ENCODE measurements at places on chromosomes 1 and 21.

DNA sequence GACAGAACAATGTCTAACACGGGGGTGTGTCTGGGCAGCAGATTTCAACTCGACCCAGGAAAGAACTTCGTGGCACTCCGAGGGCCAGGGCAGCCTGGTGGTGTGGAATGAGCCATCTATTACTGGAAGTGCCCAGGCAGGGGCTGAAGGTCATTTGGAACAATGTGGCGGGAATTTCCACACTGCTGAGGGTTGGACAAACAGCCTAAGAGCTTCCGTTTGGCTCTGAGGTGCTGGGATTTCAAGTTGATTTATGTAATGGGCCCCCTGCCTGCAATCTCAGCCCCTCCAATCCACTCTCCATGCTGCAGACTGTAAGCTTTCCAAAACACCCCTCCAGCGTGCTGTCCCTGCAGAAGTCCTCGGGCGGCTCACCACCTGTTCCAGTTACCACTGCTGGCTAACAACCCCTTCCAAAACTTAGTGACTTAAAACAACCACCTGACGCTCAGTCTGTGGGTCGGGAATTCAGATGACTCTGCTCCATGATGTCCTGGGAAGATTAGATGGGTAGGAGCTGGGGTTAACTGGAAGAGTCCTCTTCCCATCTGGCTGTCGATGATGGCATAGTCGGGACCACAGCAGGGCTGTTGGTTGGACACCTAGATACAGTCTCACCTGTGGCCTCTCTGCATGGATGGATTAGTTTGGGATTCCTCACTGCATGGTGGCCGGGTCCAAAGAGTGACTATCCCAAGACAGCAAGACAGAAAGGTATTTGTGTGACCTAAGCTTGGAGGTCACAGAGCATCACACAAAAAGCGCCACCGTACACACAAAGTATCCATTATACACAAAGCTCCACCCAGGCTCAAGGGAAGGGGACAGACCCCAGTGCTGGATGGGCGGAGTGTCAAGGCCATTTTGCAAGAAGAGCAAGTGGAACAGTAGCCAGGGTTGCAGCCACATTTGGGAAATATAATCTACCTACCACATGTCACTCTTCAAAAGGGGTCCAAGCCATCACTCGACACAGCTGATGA, 89.7 kb upstream of the IFFO2 start:
- no peak for DNase-seq

DNA sequence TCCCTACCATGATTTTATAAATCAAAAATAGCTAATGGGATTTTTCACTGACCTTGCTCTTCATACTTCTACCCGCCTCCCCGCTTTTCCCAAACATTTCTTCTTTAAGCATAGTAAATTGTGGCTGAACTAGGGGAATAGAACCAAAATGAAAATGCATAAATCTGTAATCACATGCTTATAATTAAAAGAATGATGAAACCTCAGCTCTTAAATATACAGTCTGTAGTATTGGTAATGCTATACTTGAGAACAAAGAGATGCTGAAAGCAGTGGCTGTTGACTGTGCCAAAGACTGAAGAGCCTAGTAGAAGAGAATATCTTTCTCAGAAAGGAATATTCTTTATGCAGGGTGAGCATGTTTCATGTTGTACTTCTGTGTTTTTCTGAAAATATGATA, 249.1 kb downstream of the GREM2 start:
- DNase-seq, result no peak

DNA sequence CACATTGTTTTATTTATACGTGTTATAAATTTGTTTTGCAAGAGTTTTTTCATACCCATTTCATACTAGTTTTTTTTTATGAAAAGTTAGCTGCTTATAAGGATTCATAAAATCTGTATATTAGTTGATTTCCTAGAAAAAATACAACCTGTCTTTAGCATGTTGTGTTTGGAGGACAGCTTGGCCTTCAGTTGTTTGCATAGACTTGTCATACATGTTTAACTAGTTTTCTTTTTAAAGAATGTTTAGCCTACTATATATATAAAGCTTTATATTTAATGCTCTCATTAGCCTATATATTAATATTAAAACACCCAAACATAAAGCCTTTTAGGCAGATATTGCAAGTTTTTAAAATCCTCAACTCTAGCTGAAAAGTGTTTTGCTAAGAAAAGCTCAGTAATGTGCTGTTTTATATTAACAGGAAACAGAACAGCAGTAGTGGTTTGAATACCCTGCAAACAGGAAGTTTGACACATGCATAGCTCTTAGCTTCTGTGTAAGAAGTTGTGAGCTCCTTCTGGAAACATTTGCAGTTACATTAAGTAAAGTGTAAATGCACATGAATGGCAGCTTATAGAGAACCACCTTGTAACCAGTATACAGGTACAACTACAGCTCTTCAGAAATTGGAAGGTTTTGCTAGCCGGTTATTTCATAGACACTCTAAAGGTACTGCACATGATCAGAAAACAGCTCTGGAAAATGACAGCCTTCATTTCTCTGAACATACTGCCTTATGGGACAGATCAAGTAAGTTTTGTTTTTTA, at the start of gene PRKACB:
Gene PRKACB (plus strand): TSS at position 476 of the 770 bp plus-strand sequence. CDS start 91 bp downstream, at position 567.
- no peak for DNase-seq

DNA sequence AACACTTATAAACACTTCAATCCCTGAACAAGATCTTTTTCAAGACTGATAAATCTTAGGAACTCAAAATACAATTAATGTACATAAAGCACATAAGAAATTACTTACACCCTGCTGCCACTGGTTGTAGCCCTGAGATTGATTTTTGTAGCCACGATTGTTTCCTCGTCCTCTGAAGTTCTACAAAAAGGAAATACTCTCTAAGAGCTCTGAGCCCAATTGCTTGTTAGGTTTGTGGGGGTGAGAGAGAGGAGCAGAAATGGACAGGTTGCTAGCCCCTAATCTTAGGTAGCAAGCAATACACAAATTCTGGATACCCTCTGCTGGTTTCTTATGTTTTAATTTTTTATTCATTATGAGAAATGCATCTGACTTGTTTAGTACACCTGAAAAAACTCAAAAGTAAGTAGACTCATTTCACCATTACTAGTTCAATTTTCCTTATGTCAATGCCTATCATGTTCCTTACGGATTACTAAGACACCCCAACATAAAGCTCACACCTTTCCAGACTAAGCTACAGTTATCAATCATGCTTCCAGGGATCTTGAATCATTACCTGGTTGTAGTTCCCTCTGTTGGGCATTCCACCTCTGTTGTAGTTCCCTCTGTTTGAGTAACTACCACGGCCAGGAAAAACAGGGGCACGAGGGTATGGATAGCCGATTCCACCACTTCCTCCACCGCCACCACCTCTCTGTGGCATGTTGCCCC, 9.3 kb downstream of the HNRNPU start:
- no peak for DNase-seq

- DNase-seq, result no peak
These were observed 727.6 kb downstream of the PTPRU start for GRCh38 chr1:29963946-29964345.

DNA sequence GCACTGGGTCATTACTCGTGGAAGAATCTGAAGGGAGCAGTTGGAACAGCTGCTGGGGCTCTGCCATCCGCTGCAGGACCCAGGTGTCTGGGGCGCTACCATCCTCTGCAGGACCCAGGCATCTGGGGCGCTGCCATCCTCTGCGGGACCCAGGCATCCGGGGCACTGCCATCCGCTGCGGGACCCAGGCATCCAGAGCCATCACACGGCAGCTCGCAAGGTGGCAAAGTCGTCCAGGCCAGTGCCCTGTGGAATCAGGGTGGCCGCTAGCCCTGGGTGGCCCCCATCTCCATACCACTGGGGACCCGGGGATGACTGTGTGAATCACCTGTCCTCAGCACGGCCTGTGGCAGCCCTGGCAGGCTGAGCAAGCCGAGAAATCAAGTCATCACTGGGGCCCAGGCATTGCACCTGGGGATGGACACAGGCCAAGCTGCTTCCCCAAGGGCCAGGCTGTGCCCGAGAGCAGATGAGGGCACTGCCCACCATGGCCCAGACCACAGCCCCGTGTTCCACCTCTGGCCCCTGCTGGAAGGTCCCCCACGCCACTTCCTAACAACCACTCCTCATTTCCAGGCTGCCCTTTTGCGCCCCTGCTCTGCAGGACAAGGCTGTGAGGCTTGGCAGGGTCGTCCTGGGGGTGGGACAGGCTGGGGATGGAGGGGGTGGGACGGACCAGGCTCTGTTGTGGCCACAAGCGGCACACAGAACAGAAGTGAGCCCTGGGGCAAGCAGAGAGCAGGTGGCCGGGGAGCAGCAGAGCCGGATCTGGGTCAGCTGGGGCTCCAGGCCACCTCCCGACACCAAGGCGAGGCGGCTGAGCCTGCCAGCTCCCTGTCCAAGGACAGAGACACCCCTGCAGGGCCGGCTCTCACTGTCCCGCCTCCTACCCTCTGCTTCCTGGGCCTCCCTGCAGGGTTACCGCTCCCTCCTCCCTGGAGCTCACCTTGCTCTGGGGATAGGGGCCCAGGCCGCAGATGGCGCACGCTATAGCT, 12.7 kb downstream of the GABRD start:
- no peak for DNase-seq

DNA sequence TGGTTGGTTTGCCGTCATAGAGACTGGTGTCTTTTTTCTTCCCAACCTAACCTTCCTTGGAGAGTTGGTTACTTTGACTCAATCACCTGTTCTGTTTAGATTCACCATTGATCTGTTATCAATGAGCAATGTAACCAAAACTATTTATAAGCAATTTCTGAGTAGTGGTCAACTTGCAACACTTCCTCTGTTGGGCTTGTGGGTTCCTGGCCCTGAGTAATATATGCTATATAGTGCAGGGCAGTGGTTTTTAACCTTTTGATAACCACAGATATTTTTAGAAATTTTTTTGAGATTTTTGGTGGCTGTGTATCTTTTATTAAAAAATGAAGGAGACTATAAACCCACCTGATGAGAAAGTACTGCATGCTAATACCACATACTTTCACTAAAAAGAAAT, 9.4 kb upstream of the XCL1 start:
- no peak for DNase-seq

DNA sequence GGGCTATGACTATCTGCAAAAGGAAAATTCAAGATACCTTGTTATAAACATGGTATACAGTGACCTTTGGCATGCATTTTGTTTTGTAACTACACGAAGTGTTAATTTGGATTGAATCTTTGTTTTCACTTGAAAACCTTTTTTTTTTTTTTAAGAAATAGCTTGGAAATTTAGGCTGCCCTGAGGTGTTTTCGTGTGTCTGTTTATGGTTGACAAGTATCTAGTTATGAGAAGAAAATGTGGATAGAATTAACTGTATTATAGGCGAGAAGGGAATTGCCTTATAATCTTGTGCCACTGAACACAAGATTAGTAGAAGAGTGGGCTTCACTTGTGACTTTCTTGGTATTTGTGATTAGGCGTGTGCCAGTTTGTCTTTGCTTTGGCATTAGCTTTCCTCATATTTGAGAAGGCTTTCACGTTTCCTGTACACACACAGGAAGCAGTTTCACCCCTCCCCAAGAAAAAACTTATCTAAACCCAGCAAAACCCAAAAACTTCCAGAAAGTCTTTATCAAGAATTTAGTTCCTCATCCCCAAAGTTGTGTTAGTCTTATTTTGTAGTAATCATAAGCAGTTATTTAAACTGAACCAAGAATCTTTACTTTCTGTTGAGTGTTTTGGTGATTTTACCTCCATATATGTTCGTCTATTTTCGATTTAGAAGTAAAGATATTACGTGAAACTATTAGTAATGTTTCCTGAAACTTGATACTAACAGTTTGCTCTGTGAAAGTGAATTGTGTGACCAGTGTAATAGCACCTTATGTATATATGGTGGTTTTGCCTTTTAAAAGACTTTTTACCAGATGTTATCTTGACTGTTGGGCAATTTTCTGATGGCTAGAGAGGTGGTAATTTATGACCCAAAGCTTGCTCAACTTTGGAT, 3.8 kb downstream of the DYRK1A start:
- no peak for DNase-seq

DNA sequence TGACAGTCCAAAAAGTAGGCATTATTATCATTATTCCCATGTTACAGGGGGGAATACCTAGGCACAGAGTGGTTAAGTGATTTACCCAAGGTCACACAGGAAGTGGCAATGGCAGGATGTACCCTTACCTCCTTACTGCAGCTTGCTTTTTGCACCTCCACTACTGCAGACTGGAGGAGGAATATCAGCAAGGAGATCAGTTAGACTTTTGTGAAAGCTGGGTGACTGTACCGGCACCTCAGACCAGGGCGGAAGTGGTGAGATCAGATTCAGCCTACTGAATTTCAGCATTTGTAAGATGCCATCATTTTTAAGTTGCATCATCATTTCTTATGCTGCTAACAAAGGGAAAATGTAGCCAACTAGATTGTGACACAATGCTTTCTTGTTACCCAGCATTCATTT, 4.5 kb downstream of the ADARB1 start:
- peak; percentile 73 for DNase-seq

- no peak for DNase-seq
These were observed 9.0 kb downstream of the BCAR3 start for GRCh38 chr1:93672477-93673162.

GRCh38 chr1:110106013-110106941, 6.0 kb upstream of the UBL4B start:
- peak; percentile 34 for DNase-seq

DNA sequence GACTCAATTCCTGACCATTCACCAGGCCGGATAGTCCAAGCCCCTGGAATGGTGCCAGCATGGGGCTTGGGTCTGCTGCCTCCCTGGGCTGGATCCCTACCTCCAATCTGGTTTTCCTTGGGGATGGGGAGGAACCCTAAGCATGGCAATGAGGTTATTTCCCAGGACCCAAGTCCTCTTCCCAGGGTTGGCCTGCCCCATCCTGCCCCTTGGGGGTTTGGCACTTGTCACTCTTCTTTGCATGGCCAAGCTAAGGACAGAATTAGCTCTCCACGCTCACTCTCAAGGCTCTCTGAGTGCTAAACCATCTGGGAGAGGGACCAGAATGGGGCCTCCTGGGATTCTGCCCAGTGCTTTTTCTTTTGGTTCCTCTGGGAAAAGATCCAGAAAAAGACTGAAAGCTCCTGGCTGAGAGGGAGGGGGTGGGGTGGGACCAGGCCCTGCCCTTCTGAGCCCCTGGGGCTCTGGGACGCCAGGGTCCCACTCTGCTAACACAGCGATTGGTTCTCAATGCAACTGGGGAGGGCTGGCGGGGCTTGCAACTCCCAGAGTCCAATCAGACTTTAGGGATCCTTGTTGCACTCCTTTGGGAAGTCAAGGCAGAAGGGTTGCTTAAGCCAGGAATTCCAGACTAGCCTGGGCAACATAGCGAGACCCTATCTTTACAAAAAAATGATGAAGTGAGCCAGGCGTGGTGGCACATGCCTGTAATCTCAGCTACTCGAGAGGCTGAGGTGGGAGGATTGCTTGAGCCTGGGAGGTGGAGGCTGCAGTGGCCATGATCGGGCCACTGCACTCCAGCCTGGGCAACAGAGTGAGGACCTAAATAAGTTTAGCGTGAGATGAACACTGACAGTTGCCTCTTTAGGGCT, 52.7 kb downstream of the DHRS3 start:
- DNase-seq, result no peak

Measured in stimulated activated naive CD4-positive, alpha-beta T cell treated with Interleukin-2 at 50 U/mL for 16 hours (primary cell).